ENCODE measurements at places on chromosomes 3 and 15.
A peak's percentile ranks its signal among the peaks of the same experiment; 100 is the strongest.

GRCh38 chr15:35622641-35623340 lies 76.8 kb upstream of the DPH6 start:
- no peak for DNase-seq

GRCh38 chr3:125433091-125433534 lies 58.0 kb upstream of the ZNF148 start:
- no peak for DNase-seq

DNA sequence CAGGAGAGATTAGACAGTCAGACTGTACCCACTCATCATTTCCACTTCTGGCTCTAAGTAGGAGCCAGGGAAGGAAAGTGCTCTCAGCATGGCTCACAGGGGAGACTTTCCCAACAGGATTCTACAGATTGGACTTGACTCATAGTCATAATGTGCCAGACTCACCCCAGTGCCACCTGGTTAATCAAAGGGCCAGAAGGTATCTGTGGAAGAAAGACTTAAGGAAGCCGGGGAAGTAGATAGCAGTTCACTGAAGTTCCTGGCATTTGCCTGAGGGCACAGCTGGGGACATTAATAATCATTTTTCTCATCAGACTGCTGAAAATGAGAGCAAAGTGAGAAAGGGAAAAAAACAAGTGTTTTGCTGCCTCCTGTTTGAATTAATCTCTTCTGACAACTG lies 717.5 kb downstream of the TUSC7 start:
- DNase-seq, result no peak

- no peak for DNase-seq
Observed at GRCh38 chr3:177475356-177475665, 278.0 kb upstream of the TBL1XR1 start.

DNA sequence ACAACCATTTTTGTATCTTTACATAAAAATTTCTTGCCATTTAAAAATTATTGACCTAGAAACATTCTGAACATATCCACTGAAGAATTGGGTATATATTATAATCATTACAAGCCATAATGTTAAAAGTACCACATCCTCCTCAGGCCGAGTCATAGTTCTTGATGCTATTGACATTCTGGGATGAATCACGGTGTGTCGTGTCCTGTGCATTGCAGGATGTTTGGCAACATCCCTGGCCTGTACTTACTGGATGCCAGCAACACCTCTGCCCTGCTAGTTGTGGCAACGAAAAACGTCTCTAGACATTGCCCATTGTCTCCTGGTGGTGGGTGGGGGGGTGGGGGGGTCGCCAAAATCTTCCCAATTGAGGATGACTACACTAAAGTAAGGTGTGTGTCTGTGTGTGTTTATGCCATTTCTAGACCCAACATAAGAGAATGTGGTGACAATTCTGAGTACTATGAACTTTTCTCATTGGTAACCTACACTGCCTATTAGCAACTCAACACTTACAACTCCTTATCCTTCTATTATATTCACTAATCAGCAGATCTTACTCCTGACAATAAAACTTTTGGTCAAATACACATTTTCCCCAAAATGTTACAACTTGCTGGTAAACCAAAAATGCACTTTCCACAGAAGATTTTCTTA lies 471.6 kb downstream of the FOXP1 start:
- no peak for DNase-seq

- DNase-seq, result no peak
Observed at GRCh38 chr3:24704496-24704895, 209.8 kb upstream of the THRB start.

GRCh38 chr3:182782149-182782548 lies 11.2 kb upstream of the ATP11B start:
- DNase-seq, result no peak

DNA sequence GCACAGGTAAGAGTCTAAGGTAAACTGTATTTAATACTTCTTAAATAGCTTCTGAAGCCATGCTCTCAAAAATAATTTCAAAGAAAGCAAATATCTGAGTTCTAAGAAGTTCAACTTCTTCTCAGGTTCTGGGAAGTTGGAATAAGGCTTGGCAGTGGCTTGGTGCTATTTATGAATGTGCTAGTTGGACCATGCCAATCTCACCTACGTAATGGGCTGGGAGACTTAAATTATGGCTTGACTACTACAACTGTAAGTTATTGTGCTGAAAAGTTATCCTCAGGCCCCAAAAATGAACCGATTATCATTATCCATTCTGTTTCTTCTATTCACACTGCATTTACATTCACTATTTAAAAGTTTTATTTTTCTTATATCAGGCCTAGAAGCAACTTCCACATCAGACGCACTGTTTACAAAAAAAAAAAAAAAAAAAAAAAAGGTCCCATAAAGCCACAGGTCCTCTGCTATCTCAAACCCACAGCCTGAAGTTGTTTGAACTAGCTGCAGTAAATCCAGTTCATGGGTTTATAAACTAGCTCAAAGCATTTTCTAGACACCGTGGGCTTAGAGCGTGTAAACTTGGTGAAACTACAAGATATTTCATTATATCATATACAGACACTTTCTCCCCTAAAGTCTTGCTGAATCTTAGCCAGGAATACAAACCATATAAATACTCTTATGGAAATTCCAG lies 3.4 kb downstream of the LRIG1 start:
- no peak for DNase-seq

DNA sequence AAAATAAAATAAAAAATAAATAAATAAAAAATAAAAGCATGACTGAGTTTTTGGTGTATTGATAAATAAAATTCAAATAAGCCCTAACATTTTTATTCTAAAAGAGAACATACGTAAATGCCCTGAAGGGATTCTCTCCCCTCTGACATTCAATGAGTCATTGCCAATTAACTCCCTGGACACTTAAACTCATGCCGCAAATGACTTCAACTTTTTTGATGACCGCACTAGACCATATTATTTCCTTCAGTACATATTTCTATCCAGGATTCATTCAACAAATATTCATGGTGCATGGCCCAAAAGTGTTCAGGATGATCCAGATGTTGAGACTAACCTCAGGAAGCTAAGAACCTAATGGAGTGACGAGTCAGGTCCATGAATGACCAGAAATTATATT lies 195.9 kb upstream of the LRRN1 start:
- no peak for DNase-seq

DNA sequence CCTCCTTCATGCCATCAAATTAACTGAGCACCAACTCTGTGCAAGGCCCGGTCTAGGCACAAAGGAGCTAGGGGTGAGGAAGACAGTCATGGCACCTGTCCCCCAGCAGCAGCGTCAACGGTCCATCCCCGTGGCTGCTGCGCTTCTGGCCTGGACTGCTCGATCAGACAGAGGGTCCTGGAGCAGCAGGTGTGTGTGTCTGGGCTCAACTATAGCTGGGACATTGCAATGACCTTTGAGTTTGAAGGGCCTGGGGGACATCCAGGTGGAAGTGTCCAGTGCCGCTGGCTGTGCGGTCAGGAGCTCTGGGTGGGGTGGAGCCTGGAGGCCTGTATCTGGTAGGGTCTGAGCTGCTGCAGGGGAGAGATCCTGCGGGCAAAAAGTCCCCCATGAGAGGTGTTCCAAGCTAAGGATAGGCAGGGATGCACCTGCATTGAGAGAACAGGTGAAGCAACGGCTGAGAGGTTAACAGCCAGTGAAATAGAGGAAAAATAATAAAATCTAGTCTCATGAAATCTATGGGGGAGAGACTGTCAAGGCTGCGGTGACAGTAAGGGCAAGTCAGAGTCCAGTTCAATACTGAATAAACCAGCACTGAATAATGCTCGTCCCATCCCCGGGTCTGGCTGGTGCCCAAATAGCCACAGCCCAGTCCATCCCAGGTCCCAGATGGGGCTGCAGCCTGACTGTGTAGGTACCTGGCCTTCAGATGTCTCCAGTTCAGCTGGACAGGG lies 25.4 kb upstream of the SLC41A3 start:
- peak; percentile 21 for DNase-seq

DNA sequence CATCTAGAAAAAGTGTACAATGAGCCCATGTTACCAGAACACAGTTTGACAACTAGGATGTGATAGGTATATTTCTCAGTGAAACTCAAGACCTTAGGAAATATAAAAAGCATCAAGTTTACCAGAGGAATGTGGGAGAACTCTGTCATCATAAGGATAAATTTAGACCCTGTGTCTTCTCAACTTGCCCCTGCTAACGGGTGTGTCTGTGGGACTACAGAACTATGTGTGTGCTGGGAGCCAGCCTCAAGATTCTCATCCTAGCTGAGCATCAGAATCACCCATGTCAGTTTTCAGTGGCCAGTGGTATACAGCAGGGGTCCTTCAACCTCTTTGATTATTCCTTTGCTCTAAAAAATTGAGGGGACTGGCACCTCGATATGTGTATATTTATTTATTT lies 393.3 kb downstream of the PLCL2 start:
- no peak for DNase-seq

- DNase-seq, result no peak
Observed at GRCh38 chr3:160544844-160545503, 20.4 kb downstream of the KPNA4 start.

Data from right forelimb (tissue), 1 donor.